ENCODE measurements at places on chromosomes 1 and 21.
A peak's percentile ranks its signal among the peaks of the same experiment; 100 is the strongest.

GRCh38 chr1:170146720-170147263, 1.0 kb downstream of the NTMT2 start:
- DNase-seq, result no peak

DNA sequence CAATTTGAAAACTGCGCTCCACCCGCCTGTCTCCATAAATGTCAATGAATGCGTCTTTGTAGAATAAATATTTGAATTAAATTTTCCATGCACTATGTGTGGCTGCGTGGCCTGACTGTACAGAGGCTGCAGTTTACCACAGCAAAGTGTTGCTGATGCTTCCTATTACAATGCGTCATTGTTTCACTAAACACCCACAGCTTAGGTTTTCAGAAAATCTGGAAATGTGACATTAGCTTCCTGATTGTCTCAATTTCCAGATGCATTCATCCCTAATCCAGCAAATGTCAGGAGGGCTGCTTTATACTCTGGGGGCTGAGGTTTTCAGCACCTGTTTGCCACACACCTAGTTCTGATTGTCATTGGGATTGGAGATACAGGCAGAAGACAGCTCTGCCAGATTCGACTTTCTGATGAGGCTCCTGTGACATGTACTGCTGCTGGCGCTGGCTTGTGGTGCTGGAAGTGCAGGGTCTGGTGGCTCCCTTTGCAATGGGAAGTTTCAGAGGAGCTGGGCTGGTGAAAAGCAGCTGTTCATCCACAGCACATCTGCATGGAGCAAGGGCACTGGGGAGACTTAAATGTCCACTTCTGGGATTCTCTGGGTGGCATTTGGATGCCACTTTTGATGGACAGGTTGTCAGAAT, 40.0 kb downstream of the URB2 start:
- no peak for DNase-seq

GRCh38 chr1:28031173-28031572, 57.2 kb downstream of the EYA3 start:
- DNase-seq, result no peak

DNA sequence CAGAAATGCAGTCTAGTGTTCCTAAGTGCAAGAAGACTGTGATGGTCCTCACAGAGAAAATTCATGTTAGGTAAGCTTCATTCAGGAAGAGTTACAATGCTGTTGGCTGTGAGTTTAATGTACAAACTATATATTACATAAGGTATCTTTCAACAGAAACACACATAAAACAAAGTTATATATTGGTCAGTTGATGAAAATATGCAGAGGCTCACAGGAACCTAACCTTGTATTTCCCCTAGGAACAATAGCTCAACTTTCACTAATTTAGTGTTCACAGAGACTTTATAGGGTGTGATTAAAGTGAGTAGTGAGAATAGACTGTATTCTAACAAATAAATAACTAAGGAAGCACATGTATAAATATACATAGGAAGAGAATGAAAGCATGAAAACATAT, 676.9 kb upstream of the ADGRL4 start:
- no peak for DNase-seq

DNA sequence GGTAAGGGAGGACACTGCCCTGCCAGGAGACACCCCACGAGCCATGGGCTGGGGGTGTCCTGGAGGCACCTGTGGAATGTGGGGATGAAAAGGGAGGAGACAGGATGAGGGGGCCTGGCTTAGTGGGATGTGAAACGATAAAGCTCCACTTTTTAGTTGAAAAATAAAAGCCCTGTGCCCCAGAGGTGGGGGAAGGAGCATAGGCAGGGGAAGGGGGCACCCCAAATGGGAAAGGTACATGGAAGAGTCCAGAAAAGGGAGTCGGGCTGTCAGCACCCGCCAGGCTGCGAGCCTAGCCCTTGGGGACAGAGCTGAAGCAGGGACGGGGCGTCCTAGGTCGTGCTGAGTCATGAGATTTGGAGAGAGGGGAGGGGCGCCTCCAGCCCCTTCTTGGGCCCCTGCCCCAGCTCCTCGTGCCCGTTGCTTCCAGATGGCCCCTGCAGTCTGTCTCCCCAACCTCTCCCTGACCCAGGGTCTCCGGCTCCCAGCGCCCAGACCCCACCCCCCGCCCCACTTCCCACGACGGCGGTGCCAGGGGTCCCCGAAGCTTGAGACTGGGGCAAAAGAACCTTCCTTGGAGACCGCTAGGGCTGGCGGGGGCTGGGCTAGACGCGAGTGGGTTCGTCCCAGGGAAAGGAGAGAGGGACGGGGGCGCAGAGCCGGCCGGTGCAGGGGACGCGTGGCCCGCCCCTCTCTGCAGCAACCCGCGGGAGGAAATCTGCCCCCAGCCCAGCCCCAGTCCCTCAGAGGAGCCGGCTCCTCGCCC, 795 bp downstream of the SYT2 start:
- no peak for DNase-seq

GRCh38 chr1:1797731-1798341, 19.6 kb upstream of the NADK start:
- no peak for DNase-seq

GRCh38 chr1:198141668-198142351, 15.0 kb upstream of the NEK7 start:
- DNase-seq, result no peak

DNA sequence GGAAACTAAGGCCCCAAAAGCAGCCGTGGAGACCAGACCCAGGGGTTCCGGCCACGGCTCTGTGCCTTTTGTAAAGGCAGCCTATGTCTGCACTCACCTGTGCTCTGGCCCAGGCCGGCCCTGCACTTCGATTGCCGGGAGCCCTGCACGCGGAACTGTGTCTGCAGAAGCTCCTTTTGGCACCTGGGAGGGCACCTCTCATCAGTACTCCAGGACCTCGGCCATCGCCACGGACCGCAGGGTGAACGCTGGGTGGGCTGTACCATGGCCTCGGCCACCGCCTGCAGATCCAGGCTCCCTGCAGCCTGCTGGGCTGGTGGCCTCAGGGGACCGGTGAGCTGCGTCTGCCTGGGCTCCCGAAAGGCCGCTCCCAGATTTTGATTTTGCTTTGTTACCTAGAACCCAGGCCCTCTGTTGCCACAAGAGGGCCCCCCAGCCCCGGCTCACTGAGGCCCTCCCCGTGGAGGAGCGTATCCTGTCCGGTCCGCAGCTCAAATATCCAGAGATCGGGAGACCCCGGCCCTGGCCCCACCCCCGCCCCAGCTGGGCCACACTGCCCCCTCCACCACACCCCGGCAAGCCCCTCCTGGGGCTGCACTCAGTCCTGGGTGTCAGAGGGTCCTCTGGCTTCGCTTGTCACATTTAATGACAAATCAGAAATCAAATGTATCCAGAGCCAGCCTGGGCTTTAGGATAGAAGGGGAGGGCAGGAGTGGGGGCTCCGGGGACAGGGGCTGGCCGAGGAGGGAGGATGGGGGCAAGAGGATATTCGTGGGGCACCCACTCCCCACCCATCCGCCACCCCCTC, 60.2 kb upstream of the PDE9A start:
- DNase-seq, result peak; percentile 56

- no peak for DNase-seq
Observed at GRCh38 chr1:41504114-41505035, 19.9 kb upstream of the EDN2 start.

DNA sequence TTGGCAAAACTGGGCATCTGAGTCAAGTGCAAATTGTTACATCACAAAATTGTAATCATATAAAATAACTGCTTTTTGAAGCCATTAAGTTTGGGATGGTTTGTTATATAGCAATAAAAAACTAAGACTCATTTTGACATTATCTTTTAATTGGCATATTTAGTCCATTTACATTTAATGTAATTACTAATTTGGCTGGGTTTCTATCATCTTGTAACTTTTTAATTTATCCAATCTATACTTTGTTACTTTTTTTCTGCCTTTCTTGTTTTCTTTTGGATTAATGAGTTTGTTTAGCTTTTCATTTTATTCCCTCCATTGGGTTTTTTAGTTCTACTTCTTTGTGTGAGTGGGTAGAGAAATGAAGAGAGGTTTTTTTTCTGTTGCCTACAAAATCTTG, 76.3 kb downstream of the DRAM2 start:
- no peak for DNase-seq

GRCh38 chr21:42081931-42082381, 10.8 kb downstream of the UMODL1 start:
- DNase-seq, result no peak

GRCh38 chr1:157551694-157552693, at the start of gene FCRL5:
FCRL5 (minus strand) TSS chr1:157552515; CDS start chr1:157552362, 153 bp downstream.
- DNase-seq, result no peak

DNA sequence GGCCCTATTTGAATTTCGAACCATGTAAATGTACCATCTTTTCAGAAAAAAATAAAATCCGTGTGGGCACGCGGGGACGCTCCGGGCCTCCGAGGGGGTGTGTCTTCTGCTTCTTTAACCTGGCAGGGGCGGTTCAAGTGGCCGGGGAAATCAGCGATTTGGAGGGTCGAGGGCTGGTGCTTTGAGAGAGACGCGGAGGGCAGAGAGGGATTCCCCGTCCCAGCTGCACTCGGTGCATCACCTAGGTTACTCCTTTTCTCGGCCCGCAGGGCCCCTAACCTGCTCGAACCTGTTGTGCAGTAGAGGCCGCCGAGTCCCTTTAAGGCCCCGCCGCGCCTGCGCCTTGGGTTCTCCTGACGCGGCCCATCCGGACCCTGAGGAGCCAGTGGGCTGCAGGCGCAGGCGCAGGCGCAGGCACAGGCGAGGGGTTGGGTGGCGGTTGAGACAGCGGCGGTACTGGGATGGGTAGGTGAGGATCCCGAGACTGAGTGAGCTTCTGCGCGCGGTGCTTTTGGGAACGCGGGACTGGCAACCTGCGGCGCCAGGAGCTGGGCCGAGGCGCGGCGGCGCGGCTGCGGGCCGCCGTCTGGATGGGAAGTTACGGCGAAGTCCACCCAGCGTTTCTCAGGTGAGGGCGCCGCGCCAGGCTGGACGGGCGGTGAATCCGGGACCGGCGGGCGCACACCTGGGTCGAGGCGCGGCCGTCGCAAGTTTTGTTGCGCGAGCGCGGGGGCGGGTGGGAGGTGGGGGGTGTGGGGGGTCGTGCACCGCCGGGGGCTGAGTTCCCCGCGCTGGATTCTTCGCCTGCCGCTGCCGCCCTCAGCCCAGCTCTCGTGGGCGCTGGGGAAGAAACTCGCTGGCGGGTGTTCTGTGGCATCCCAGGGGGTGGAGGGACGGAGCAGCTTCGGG, at the start of gene NBPF3:
Gene NBPF3 (plus strand): TSS at position 417 of the 909 bp plus-strand sequence. CDS start 4,950 bp downstream, outside the sequence.
- peak; percentile 71 for DNase-seq

GRCh38 chr1:151513626-151514121, 2.5 kb downstream of the CGN start:
- no peak for DNase-seq

GRCh38 chr1:22228505-22228911, 85.6 kb upstream of the WNT4 start:
- no peak for DNase-seq

DNA sequence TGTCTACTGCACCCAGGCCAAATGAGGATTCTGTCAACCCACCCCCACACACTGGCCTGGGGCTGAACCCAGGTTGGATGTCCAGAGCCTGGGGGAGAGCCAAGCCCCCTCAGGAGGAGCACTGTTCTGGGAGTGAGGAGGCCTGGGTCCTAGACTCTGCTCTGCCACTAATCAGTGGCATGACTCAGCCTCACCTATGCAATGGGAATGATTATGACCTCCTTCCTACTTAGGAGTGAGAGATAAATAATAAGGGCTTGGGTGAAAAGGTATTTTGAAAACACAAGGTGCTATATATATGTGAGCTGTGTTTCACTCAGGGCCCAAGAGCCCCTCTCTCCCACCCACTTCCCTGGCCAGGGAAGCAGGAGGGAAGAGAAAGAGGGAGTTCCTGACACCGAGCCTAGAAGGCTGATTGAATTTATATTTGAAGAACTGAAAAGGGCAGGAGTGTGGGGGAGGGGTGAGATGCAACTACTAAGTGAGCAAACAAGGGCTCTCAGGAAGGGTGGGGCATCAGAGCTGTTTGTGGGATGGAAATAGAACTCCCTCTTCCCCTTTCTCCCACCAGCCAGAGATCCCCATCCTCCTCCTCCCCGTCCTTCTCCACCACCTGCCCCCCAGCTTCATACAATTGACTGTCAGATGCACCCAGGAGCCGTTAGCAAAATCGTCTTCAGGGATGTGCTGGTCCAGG, 8.2 kb downstream of the IGSF9 start:
- no peak for DNase-seq

- DNase-seq, result no peak
Observed at GRCh38 chr1:36433102-36433501, 17.1 kb downstream of the OSCP1 start.

DNA sequence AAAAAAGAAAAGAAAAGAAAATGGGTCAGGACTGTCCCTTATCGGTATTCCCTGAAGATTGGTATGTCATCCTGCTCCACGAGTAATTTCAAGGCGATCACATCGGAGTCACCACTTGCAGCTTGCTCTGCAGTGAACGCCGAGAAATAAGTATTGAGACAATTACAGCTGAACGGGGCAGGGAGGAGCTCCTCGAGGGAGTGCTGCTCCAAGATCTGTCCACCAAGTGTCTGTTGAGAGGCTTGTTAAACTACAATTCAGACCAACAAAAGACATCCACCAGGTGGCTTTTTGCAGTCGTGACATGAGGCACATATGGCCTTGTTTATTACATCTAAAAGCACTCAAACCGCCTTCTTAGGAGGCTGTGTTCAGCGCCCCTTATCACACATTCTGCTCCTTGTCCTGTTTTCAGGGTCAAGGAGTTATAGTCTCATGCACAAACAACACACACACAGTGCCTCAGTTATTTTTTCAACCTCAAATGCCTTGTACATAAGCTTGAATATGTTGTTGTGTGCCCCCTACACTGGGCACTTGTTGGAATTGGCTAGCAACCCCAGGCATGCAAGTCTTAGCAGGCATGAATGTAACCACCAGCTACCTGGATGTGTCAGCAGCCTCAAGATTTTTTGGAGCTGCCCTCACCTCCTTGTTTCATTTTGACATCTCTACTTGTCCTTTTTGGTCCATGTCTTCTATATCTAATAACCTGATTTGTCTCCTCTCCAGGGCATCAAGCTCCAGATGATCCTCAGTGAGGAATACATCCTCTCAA, 13.0 kb upstream of the CD48 start:
- no peak for DNase-seq

DNA sequence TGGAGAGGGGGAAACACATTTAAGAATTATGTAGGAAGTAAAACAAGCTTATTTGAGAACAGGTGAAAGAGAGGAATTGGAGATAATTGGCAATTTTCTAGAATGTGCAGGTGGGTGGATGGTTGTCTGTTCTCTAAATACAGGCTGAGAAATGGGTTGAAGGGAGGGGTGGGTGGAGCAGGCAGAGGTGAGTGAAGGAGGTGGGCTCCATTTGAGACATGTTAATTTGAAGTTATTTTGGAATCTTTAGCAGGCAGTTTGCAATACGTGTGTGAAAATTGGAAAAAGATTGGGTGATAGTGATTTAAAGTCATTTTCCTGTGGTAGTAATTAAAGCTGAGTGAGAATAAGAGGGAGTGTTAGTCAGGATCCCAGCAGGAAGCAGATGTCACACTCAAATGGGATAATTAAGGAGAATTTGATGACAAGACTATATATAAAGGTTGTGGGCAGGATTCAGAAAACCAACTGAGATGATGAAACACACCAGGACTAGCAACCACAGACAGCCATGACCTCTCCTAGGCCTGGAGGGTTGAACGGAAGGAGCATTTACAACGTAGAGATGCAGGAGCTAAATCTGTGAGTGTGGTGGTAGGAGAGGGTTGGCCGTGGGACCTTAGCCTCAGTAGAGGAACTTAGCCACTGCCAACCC, 40.6 kb downstream of the CHRM3 start:
- DNase-seq, result no peak

- DNase-seq, result no peak
Observed at GRCh38 chr1:234965111-234965510, 163.5 kb downstream of the TOMM20 start.
